Left lung (tissue), 14 donors: ENCODE measurements at places on chromosomes 6 and 20. TPM values are rescaled to one million over a fixed set of nuclear protein-coding genes. Genes with fewer than 3 reads are reported as not detected.

GRCh38 chr6:149963462-149964307 is at the start of gene ULBP1:
Gene ULBP1 (plus strand): TSS chr6:149963943. CDS start chr6:149964050, 107 bp downstream.
- H3K36me3 ChIP-seq = no peaks in the 10 kb centered on the region
- H3K4me3 ChIP-seq = peak within 1 kb of the TSS; percentile 33
- peaks cover 94% of the 10 kb centered on the region for H3K27me3 ChIP-seq

The MYLK4 gene
- total RNA-seq = 1.2 TPM

DNA sequence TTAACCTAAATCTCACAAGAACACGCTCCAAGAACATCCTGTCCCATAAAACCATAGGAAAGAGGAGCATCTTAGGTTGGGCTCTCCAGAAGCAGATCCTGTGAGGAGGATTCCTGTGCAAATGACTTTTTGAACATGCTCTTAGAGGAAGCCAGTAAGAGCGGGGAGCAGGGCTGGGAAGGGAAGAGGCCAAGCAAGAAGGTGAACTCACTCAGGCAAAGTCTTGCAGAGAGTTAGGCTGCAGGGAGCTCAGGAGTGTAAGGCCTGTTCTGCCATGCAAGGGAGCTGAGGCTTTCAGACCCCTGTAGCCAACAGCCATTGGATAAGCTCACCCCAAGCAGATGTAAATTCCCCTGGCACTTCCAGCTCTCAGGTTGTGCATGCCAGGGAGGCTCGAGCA is 63.6 kb upstream of the LY86 start:
- no peak overlapping the region for H3K4me3 ChIP-seq
- H3K36me3 ChIP-seq = no peaks in the 10 kb centered on the region
- no peaks in the 10 kb centered on the region for H3K4me1 ChIP-seq
- H3K27me3 ChIP-seq = peaks cover 13% of the 10 kb centered on the region

The PRL gene
- total RNA-seq = not detected

GRCh38 chr20:42957018-42957703 is 232.5 kb downstream of the PTPRT start:
- H3K27me3 ChIP-seq = peaks cover 7% of the 10 kb centered on the region
- no peak overlapping the region for H3K27ac ChIP-seq
- H3K4me1 ChIP-seq = no peaks in the 10 kb centered on the region
- H3K4me3 ChIP-seq = no peak overlapping the region
- H3K36me3 ChIP-seq = no peaks in the 10 kb centered on the region
- no peak for DNase-seq

The LGSN gene
- total RNA-seq = not detected

The SMLR1 gene
- not detected for total RNA-seq

GRCh38 chr20:289693-290083 is 862 bp downstream of the C20orf96 start:
- H3K4me3 ChIP-seq = peak overlapping the region; percentile 39
- H3K4me1 ChIP-seq = peaks cover 28% of the 10 kb centered on the region
- DNase-seq = no peak
- H3K36me3 ChIP-seq = no peaks in the 10 kb centered on the region

- peaks cover 78% of the 10 kb centered on the region for H3K27me3 ChIP-seq
- H3K36me3 ChIP-seq = no peaks in the 10 kb centered on the region
- peak; percentile 67 for DNase-seq
- H3K4me3 ChIP-seq = no peak within 1 kb of the TSS
These were observed at the start of gene MC3R for GRCh38 chr20:56247954-56248782. Gene MC3R (plus strand): TSS chr20:56248732. CDS start chr20:56248844, 112 bp downstream.

The KIF6 gene
- 3.3 TPM for total RNA-seq

GRCh38 chr6:7542065-7542873 is 798 bp downstream of the DSP start:
- H3K27me3 ChIP-seq = peaks cover 63% of the 10 kb centered on the region
- no peak overlapping the region for H3K27ac ChIP-seq
- H3K36me3 ChIP-seq = no peaks in the 10 kb centered on the region
- peak; percentile 89 for DNase-seq
- peaks cover 7% of the 10 kb centered on the region for H3K4me1 ChIP-seq

The NEURL2 gene
- total RNA-seq = 4.3 TPM

- H3K4me3 ChIP-seq = no peak overlapping the region
- DNase-seq = no peak
- H3K4me1 ChIP-seq = no peaks in the 10 kb centered on the region
- H3K27ac ChIP-seq = no peak overlapping the region
- H3K36me3 ChIP-seq = no peaks in the 10 kb centered on the region
These were observed 537.4 kb downstream of the PTPRT start for GRCh38 chr20:42652266-42652665.

The CALHM5 gene
- 2.3 TPM for total RNA-seq

The CENPW gene
- total RNA-seq = 10.5 TPM

The GPR63 gene
- total RNA-seq = 0.76 TPM

DNA sequence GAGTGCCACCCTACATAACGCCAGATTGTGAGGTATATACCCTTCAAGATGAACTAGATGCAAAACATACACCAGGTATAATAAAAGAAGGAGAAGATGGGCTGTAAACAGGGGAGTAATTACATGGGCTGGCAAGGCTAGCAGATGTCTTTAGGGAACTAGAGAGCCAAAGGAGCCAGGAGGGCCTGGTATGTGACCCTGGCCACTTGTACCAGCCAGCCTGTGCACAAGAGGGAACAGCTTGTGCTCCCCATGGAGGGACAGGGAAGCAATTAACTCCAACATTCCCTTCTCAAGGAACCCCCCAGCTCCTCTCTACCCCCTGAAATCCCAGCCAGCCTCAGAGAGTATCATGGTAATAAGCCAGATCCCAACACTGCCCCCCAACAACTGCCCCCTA is 139.9 kb downstream of the HIVEP2 start:
- H3K4me1 ChIP-seq = no peaks in the 10 kb centered on the region
- DNase-seq = no peak
- no peak overlapping the region for H3K4me3 ChIP-seq
- H3K27me3 ChIP-seq = no peaks in the 10 kb centered on the region
- H3K36me3 ChIP-seq = no peaks in the 10 kb centered on the region
- H3K27ac ChIP-seq = no peak overlapping the region

The HDGFL1 gene
- total RNA-seq = not detected

DNA sequence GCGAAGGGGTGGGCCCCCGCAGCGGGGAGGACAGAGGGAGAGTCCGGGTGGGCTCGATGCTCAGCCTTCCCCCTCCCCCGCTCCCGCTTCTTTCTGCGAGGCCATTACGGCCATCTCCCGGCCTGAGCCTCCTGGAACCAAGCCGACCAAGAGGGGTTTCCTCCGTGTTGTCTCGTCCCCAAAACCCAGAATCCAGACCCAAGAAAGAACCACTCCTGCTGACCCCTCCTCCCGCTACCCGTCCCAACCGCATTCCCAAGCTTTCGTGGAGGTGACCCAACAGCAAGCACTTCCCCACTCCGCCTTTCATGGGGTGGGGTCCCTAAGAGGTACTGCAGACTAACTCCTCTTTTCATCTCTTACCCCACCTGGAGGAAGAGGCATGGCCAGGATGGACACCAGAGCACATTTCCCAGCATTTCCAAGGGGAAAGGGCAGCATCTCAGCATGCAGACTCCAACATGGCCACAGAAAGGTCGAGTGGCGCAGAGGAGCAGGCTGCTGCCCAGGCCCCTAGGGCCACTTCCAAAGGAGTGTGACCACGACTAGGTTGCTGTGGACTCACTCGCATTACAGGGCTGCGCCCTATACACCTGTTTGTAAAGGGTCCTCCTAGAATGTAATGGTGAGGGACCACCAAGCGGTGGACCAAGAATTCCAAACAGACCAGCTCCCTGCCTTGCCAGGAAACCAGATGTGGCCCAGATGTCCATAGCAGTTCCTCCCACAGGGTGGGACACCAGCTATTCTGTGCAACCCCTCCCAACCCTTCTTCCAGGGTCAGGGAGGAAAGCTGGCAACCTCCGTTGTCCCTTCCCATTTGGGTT is 53.4 kb downstream of the MRPL14 start:
- peaks cover 68% of the 10 kb centered on the region for H3K27me3 ChIP-seq
- peaks cover 14% of the 10 kb centered on the region for H3K4me1 ChIP-seq
- no peak overlapping the region for H3K27ac ChIP-seq
- H3K36me3 ChIP-seq = no peaks in the 10 kb centered on the region
- H3K4me3 ChIP-seq = peak overlapping the region; percentile 39

- H3K4me1 ChIP-seq = peaks cover 80% of the 10 kb centered on the region
- H3K27ac ChIP-seq = peak overlapping the region; percentile 88
- H3K27me3 ChIP-seq = peaks cover 4% of the 10 kb centered on the region
These were observed 1.8 kb downstream of the LTB start for GRCh38 chr6:31580438-31580740.

GRCh38 chr6:15063253-15063853 is 182.5 kb upstream of the JARID2 start:
- H3K4me1 ChIP-seq = peaks cover 41% of the 10 kb centered on the region
- DNase-seq = no peak
- H3K4me3 ChIP-seq = no peak overlapping the region
- no peaks in the 10 kb centered on the region for H3K27me3 ChIP-seq

DNA sequence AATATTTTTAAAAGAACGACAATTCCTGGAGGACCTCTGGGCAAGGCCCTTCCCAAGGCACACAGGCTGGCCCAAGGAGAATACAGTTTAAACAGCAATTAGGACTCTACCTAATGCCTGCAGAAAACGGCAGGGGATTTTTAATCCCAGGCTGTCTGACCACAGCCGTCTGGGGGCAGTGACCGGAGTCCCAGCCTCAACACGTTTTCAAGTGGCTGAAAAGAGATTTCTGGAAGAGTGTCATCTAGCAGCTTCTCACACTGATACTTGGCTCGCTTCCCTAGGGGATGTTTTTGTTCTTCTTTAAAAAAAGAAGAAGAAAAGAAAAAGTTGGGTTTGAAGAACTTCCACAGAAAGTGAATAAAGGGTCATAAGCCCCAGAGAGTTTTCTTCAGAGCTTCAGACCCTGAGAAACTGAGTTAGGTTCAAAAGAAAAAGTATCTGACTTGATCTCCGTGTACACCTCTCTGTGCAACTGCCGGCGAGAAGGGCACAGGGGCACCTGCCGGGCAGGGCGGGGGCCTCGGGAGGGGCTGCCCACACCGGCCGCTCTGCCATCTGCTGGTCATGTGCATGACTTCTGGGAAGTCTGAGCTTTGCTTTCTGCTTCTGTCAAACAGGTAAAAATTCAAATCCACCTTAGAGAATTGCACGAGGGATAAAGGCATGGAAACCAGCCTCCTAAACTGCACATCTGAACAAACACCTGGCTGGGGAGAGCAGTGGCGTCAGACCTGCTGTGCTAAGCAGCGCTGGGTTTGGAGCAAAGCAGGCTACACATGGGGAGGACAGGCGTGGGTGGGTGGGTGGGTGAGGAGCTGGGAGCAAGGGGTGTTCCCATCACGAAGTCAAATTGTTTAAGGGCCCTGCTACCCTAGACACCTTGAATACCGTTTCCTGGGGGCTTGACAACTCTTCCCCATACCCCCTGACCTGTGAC is 33.0 kb downstream of the RRBP1 start:
- peaks cover 81% of the 10 kb centered on the region for H3K4me1 ChIP-seq
- peak overlapping the region; percentile 19 for H3K27ac ChIP-seq
- H3K36me3 ChIP-seq = no peaks in the 10 kb centered on the region
- DNase-seq = no peak
- H3K4me3 ChIP-seq = no peak overlapping the region

DNA sequence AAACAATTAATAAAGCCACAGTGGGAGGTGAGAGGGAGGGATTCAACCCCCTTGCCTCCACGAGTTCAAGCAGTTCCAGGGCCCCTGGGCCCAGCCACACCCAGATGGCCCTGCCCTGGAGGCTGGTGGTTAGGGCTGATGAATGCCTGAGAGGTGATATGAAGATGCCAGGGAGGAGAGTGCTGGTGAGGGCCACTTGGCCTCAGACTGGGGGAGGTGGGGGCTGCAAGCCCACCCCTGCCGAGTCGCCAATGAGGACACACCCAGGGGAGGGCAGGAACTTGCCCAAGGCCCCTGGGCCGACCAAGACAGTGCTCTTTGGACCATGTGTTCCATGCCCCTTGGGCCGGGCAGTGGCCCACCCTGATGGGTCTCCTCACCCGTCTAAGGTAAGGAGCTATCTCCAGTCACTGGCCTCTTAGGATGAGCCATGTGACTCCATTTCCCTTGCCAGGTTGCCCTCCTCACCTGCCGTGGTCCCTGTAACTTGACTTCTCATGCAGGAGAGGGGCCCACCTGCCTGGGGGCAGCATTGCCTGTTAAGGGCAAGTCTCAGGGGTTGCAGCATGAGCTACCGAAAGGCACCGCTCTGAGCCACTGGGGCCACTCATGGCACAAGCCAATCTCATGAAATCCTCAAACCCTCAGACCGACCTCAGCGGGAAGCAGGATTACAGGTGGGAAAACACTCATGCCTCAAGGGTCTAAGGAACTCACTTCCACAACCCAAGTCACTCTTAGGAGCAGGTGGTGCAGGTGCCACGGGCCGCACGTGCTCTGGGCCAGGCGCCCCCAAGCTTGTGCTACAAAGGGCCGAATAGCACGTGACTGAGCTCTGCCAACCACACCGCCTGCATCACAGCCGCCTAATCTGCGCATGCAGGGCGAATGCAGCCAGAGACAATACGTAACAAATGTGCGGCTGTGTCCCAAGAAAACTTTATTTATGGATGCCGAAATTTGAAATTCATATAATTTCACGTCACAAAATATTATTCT is 147.4 kb upstream of the MLN start:
- H3K27me3 ChIP-seq = no peaks in the 10 kb centered on the region
- no peak overlapping the region for H3K4me3 ChIP-seq
- no peak overlapping the region for H3K27ac ChIP-seq
- no peak for DNase-seq

GRCh38 chr6:142167071-142167470 is 20.0 kb downstream of the VTA1 start:
- peaks cover 9% of the 10 kb centered on the region for H3K4me1 ChIP-seq
- no peaks in the 10 kb centered on the region for H3K27me3 ChIP-seq
- peaks cover 50% of the 10 kb centered on the region for H3K36me3 ChIP-seq
- no peak overlapping the region for H3K27ac ChIP-seq
- DNase-seq = no peak

GRCh38 chr6:2819978-2820377 is 21.7 kb downstream of the SERPINB1 start:
- H3K27me3 ChIP-seq = no peaks in the 10 kb centered on the region
- no peak for DNase-seq
- no peaks in the 10 kb centered on the region for H3K36me3 ChIP-seq
- H3K27ac ChIP-seq = no peak overlapping the region
- H3K4me1 ChIP-seq = peaks cover 17% of the 10 kb centered on the region

The CGA gene
- not detected for total RNA-seq

The DEFB113 gene
- total RNA-seq = not detected

The SIGLEC1 gene
- total RNA-seq = 22.8 TPM

GRCh38 chr20:1648101-1648500 is 9.5 kb downstream of the SIRPG start:
- no peak overlapping the region for H3K27ac ChIP-seq
- no peak overlapping the region for H3K4me3 ChIP-seq
- H3K36me3 ChIP-seq = no peaks in the 10 kb centered on the region
- no peaks in the 10 kb centered on the region for H3K27me3 ChIP-seq
- DNase-seq = no peak
- H3K4me1 ChIP-seq = no peaks in the 10 kb centered on the region

The OR2H2 gene
- not detected for total RNA-seq
